ENCODE measurements at places on chromosomes 5 and 9.

DNA sequence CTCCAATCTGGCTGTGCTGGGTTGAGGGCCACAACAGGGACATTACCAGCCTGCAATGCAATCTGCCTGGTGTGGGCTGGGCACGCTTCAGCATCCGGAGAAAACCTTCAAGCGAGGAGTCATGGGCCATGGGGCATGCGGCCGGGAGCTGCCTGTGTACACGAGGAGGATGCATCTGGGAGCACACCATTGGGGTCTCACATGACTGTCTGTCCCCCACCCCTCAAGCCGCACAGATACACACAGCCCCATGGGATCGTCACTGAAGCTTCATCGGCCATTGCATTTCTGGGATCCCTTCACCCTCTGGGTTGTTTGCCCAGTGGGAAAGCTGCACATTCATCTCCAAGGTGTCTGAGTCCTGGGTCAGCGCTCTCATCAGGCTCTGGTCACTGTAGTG is 9.9 kb downstream of the LCN1 start:
- DNase-seq, result no peak

GRCh38 chr9:37350486-37351190 is 71.9 kb upstream of the GRHPR start:
- no peak for DNase-seq

- DNase-seq, result peak; percentile 89
Measured at GRCh38 chr9:34430843-34431437, 27.4 kb downstream of the FAM219A start.

GRCh38 chr5:37248970-37249814 is at the start of gene CPLANE1:
Gene CPLANE1, minus strand, starts transcription at chr5:37249376. Its CDS starts 1,678 bp downstream, at chr5:37247698.
- peak; percentile 86 for DNase-seq

- no peak for DNase-seq
Measured at GRCh38 chr5:142425286-142426065, 100.7 kb upstream of the SPRY4 start.

DNA sequence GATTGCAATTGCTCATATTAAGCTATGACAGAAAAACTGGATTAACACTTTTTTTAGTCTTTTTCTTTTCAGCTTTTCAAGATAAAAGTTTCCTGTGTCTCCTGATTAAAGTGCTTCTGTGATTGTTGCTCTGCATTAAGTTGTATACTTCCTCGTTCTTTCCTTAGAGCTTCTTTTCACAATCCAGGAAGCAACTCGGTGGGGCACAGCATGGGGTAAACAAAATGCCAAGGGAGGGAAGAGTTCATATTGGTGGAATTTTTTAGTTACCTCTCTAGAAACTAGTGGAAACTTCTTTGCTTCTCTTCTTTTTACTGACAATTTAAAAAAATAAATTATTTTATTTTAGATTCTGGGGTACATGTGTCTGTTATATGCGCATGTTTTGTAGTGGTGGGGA is 37.8 kb upstream of the ARRDC3 start:
- no peak for DNase-seq

DNA sequence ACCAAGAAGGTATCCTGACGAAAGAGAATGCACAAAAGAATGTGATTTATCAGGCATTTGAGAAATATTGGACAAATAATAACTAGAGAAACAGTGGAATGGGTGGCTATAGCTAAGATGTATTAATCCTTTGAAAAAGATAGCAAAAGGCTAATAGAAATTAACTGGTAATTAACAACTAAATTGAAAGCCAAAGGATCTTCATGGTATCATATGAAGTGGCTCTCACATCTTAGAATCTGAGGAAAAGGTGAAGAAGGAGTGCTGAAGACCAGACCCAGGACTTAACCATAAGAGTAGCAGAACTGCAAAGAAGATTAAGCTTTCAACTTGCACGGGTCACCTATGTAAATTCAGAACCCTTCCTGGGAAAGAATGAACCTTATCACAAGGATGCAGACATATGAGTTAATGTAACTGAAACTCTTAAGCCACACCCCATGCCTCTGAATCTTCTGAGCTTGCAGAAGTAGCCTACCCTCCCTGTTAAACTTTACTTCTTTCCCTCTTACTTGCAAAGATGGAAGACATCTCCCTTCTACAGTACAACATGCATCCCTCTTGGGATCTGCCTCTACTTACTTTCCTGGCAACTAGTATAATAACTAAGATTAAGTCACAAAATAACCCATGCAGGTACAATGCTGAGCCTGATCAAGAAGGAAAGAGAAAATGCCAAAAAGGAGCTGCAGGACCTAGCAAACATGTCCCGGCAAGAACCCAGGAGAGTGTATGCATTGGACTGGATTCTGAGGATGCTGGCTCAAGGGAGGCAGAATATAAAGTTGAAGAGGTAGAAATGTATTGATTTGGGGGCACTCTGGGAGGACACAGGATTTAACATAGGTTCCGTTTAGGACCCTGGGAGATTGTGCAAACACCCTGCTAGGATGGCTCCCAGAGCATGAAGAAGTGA is 395.5 kb upstream of the SLC30A5 start:
- DNase-seq, result no peak

- no peak for DNase-seq
Measured at GRCh38 chr9:121633119-121633714, 18.2 kb upstream of the DAB2IP start.

Measured in NCI-H345 (cell line).